ENCODE measurements at places on chromosomes 6 and 20. TPM values are rescaled to one million over a fixed set of nuclear protein-coding genes. Genes with fewer than 3 reads are reported as not detected.
A peak's percentile ranks its signal among the peaks of the same experiment; 100 is the strongest.

KCNG1 gene
- total RNA-seq: 1.8 TPM

GRCh38 chr6:149032599-149033405 is 284.7 kb upstream of the TAB2 start:
- H3K27ac ChIP-seq: peak overlapping the region; percentile 91
- H3K36me3 ChIP-seq: no peaks in the 10 kb centered on the region

GRCh38 chr6:47106216-47106615 is 64.1 kb upstream of the ADGRF1 start:
- no peak overlapping the region for H3K27ac ChIP-seq
- DNase-seq: no peak
- H3K4me3 ChIP-seq: no peak overlapping the region
- no peaks in the 10 kb centered on the region for H3K36me3 ChIP-seq
- peaks cover 2% of the 10 kb centered on the region for H3K27me3 ChIP-seq

GRCh38 chr6:170296746-170297575 is 6.1 kb upstream of the DLL1 start:
- no peak overlapping the region for H3K4me3 ChIP-seq
- H3K27ac ChIP-seq: no peak overlapping the region
- DNase-seq: peak; percentile 15
- H3K27me3 ChIP-seq: peaks cover 54% of the 10 kb centered on the region

GRCh38 chr20:43506238-43506637 is 1.3 kb upstream of the L3MBTL1 start:
- no peak overlapping the region for H3K27ac ChIP-seq
- no peak overlapping the region for H3K4me3 ChIP-seq
- H3K4me1 ChIP-seq: no peaks in the 10 kb centered on the region
- no peak for DNase-seq
- H3K27me3 ChIP-seq: peaks cover 38% of the 10 kb centered on the region

DNA sequence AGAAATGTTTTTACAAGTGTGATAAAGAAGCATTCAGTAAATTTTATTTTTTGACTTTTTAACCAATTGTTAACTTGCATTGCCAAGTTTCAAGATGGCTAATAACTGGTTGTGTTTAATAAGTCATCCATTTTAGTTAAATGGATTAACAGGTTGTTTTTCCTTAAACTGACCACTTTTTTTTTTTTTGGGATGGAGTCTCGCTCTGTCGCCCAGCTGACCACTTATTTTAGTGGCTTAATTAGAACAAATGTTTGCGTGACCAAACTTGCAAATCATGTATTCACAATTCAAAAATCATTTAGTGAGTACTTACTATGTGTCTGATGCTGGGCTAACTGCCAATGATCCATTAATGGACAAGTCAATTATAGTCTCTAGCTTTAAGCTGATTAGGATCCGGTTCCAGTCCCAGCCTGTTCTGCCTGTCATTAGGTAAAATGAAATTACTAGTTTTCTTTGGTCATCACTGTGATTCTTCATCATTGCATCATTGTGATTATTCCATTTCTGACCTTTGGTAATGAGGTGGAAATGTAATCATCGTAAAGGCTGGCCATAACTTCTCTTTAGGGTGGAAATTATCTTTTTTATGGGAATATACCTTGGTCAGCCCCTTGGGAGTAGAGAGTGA is 729.2 kb upstream of the MARCKS start:
- no peak overlapping the region for H3K4me3 ChIP-seq
- H3K4me1 ChIP-seq: no peaks in the 10 kb centered on the region
- H3K27me3 ChIP-seq: no peaks in the 10 kb centered on the region
- no peak for DNase-seq

- peaks cover 25% of the 10 kb centered on the region for H3K4me1 ChIP-seq
Observed at GRCh38 chr20:58839474-58839874, 11.2 kb downstream of the GNAS-AS1 start.

- no peaks in the 10 kb centered on the region for H3K36me3 ChIP-seq
- H3K27ac ChIP-seq: no peak overlapping the region
- H3K27me3 ChIP-seq: no peaks in the 10 kb centered on the region
- no peaks in the 10 kb centered on the region for H3K4me1 ChIP-seq
- H3K4me3 ChIP-seq: no peak overlapping the region
Observed at GRCh38 chr6:93701526-93701925, 282.2 kb upstream of the EPHA7 start.

- H3K4me3 ChIP-seq: no peak overlapping the region
- no peak for DNase-seq
- H3K27me3 ChIP-seq: no peaks in the 10 kb centered on the region
Observed at GRCh38 chr20:6228302-6228843, 105.5 kb upstream of the FERMT1 start.

DNA sequence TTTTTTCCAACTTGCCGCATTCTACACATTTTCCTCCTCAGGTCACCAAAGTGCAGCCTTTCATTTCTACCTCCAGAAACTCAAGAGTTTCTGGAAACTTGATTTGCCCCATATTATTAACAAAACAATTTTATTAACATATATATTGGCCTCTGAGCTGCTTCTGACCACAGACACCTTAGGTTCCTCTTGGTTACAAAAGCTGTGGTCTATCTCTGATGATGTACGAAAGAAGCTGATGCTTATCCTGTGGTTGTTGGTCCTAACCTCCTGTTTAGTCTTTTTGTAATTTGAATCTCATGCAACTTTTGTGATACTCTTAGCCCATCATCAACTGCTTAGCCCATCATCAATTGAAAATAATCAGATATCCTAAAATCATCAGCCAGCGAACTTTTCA is 735.7 kb downstream of the KIF16B start:
- H3K4me1 ChIP-seq: no peaks in the 10 kb centered on the region
- H3K36me3 ChIP-seq: no peaks in the 10 kb centered on the region
- no peaks in the 10 kb centered on the region for H3K27me3 ChIP-seq
- H3K4me3 ChIP-seq: no peak overlapping the region

- H3K4me1 ChIP-seq: no peaks in the 10 kb centered on the region
- H3K27ac ChIP-seq: no peak overlapping the region
- peaks cover 2% of the 10 kb centered on the region for H3K27me3 ChIP-seq
Observed at GRCh38 chr6:139699335-139699734, 324.9 kb upstream of the CITED2 start.

DNA sequence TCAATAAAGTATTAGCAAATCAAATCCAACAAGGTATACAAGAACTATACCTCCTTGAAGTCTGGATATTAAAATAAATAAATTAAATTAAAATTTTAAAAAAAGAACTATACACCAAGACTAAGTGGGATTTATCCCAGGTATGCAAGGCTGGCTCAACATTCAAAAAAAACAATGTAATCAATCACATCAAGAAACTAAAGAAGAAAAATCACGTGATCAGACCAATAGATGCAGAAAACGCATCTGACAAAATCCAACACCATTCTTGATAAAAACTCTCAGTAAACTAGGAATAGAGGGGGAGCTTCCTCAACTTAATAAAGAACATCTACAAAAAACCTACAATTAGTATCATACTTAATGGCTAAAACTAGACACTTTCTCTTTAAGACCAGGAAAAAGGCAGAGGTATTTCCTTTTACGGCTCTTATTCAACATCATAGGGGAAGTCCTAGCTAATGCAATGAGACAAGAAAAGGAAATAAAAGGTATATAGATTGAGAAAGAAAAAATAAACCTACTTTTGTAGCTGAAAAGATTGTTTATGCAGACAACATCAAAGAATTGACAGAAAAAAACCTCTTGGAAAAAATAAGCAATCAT is 35.0 kb downstream of the RANBP9 start:
- H3K27ac ChIP-seq: no peak overlapping the region
- H3K4me1 ChIP-seq: peaks cover 62% of the 10 kb centered on the region
- no peak for DNase-seq
- H3K4me3 ChIP-seq: no peak overlapping the region
- no peaks in the 10 kb centered on the region for H3K27me3 ChIP-seq

GRCh38 chr20:54013471-54013870 is 56.9 kb downstream of the BCAS1 start:
- H3K36me3 ChIP-seq: no peaks in the 10 kb centered on the region
- peaks cover 2% of the 10 kb centered on the region for H3K4me1 ChIP-seq

Data from activated CD8-positive, alpha-beta T cell treated with anti-CD3 and anti-CD28 coated beads for 36 hours (primary cell).